ENCODE measurements at places on chromosomes 5 and 9.

DNA sequence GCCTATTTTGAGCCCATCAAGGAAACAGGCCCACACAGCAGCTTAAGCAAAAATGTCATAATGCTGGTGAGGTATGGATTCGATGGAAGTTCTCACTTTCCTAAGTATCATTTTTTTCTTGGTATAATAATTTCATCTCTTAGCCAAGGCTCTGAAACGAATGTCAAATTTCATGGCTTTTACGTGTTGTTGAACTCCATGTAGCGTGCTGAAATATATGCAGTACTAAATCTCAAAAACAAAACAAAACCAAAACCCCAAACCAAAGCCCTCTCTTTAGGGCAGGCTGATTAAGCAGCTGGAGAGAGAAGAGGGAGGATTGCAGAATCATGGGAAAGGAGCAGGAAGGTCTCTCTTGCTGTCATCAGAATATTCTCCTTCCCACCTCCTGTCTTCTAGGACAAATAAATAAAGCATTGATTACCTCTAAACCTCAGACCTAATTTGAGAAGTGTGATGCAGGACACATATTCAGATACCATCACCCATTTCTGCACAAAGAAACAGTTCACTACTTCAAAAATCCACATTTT lies 58.3 kb downstream of the TMEM174 start:
- DNase-seq = no peak

GRCh38 chr5:9519537-9519936 lies 26.3 kb downstream of the SEMA5A start:
- no peak for DNase-seq

DNA sequence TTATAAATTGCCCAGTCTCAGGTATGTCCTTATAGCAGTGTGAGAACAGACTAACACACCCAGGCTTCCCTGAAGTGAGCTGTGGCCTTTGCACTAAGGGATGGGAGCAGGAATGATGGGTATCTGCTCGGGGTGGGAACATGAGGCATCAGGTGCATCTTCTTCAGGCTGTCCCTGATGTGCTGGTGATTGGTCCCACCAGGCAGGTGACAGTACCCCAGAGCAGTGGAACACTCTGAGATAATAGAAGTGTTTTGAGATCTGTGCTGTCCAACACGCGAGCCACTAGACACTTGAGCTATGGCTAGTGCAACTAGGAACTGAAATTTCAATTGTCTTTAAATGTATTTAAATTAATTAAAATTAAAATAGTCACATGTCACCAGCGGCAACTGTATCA lies 12.8 kb upstream of the MED10 start:
- DNase-seq = no peak

DNA sequence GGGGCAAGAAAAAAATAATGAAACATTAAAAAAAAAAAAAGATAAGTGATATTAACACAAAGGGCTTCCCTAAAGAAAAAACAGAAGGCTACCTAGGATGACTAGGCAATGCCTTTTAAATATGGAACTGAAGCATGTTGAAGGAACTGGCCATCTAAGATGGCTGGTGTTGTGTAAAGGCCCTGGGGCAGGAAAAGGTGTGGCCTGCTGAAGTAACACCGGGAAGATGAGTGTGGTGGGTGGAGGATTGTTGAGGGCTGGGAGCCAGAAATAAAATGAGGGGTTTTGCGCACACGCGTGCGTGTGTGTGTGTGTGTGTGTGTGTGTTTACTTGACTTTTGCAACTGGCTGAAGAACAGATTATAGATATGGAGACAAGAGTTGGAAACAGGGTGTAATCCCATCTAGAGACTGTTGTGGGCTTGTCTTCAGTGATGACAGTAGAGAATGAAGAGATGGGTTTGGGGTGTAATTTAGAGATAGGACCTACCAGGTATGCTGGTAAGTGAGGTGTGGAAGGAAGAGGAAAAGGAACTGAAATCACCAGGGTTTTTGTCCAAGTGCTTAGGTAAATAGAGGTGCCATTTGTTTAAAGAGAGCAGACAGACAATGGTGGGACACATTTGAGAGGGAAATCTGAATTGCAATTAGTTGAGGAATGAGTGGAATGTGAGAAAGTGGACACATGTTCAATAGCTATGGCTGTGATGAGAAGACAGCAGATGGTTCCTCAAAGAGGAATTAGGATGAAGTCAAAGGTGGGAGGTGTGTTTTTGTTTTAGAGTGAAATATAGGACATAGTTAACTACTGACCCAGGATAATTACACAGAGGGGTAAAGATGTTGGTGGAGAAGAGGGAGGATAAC lies 33.9 kb downstream of the RAD23B start:
- DNase-seq = no peak

- no peak for DNase-seq
Measured at GRCh38 chr5:158811350-158811749, 288.4 kb downstream of the EBF1 start.

GRCh38 chr9:102841376-102841775 lies 153.8 kb upstream of the CYLC2 start:
- DNase-seq = no peak

- DNase-seq = no peak
Measured at GRCh38 chr9:4077499-4078102, 222.3 kb downstream of the GLIS3 start.

DNA sequence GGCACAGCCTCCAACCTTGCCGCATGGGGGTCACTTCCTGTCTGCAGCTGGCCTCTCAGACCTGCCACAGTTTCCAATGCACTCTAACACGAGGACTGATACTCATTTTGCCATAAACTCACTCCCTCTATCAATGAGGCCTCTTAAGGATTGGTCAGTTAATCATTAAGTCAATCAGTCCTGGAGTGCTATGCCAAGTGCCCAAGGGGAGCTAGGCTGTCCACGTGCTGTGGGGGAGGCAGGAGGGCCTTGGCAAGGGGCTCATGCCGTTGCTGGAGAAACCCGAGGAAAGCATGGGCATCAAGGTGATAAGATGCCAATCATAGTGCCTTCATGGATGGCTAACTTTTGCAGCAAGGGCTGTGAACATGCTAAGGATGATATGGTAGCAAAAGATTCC lies 1.7 kb upstream of the ALDH1B1 start:
- no peak for DNase-seq

DNA sequence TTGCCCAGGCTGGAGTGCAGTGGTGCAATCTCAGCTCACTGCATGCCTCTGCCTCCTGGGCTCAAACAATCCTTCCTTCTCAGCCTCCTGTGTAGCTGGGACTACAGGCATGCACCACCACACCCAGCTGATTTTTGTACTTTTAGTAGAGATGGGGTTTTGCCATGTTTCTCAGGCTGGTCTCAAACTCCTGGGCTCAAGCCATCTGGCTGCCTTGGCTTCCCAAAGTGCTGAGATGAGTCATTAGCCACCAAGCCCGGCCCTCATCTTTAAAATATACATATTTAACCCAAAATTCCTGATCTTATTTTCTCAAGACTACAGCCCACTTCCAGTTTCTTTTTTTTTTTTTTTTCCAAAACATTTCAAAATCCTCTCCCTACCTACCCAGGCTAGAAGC lies 31.7 kb upstream of the MINAR2 start:
- DNase-seq = no peak

DNA sequence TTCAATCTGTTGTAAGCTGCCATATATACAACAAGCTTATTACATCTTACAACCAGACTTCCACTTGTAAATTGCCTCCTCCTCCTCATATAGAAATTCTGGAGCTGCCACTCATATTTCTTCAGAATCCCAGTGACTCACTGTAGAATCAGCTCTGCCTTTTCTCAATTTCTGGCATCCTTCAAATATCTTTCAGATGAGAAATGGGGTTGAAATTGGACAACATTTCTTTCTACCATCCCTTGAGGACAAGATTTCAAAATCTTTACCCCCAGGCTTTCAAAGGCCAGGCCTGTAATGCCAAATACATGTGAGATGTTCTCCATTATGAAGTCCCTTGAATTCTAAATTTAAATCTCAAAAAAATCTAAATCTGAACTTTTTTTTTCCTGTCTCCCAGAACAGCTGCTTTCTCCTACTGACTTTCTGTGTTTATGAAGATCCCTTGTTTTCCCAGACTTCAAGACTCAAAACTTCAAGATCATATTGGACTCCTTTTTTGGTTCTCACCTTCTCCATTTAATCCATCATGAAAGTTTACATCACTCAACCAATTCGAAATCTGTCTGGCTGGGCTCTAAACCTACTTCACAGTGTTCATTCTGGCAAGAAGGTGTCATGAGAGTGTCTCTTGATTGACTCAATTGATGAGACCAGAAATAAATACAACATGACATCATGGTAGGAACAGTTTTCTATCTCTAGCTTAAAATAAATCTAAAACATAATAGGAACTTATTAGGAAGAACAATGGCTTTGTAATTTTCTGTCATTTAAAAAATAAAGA lies 109.8 kb downstream of the HMHB1 start:
- DNase-seq = no peak

- DNase-seq = no peak
Measured at GRCh38 chr5:108451269-108451668, 69.4 kb upstream of the FBXL17 start.

GRCh38 chr5:146944764-146945616 lies 66.4 kb upstream of the PPP2R2B start:
- DNase-seq = no peak

DNA sequence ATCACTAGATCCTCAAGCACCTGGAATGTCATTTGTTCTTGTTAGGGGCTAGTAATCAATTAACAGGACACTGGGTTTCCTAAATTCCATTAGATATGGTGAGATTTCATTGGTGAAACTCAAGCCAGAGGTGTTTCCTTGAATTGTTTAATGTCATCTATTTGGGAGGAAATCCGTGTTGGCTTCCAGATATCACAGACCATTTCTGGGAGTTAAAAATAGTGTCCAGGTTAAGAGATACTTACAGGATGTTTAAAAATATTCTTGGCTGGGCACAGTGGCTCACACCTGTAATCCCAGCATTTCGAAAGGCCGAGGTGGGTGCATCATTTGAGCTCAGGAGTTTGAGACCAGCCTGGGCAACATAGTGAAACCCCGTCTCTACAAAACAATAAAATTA lies 688.3 kb upstream of the WWC1 start:
- DNase-seq = no peak

GRCh38 chr9:86534572-86535258 lies 180.5 kb upstream of the TUT7 start:
- DNase-seq = no peak

DNA sequence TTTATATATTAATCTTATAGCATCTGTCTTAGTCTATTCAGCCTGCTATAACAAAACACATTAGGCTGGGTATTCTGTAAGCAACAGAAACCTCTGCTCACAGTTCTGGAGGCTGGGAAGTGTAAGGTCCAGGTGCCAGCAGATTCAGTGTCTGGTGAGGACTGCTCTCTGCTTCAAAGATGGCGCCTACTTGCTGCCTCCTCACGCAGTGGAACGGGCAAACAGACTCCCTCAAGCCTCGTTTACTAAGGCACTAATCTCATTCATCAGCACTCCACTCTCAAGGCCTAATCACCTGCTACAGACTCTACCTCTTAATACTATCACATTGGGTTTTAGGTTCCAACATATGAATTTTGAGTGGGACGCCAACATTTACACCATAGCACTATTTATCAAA lies 5.2 kb upstream of the TBC1D2 start:
- DNase-seq = no peak

GRCh38 chr5:90967443-90967842 lies 408.8 kb downstream of the ADGRV1 start:
- no peak for DNase-seq

DNA sequence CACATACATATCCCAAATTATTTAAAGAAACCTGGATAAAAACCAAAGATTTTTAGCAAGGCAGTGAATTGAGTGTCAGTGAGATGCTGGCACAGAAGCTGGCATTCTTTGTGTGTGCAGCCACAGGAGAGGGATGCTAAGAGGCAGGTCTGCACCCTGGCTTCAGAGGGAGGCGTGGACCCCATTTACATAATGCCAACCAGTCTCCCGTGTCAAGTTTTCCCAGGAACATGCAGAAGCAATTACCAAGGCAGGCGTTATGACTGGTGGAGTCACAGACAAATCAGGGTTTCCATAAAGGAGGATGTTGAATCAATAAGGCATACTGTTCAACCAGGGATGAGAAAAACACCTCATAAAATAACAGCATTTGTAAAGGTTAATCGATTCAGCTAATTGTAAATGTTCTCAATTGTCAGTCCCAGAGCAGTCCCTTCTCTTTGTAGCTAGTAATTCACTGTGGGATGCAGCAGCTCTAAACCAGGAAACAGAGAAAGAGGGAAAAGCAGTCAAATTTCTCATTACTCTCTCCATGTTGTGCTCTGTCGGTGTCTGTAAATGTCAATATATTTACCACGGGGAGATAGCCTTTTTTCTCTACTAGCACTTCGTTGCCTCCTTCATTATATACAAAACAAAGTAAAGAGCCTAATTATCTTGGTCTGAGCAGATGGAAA lies 452.4 kb upstream of the GRAMD2B start:
- DNase-seq = no peak

Data from NCI-H1694 (cell line).